ENCODE measurements at places on chromosomes 11 and 22.
A peak's percentile ranks its signal among the peaks of the same experiment; 100 is the strongest.

DNA sequence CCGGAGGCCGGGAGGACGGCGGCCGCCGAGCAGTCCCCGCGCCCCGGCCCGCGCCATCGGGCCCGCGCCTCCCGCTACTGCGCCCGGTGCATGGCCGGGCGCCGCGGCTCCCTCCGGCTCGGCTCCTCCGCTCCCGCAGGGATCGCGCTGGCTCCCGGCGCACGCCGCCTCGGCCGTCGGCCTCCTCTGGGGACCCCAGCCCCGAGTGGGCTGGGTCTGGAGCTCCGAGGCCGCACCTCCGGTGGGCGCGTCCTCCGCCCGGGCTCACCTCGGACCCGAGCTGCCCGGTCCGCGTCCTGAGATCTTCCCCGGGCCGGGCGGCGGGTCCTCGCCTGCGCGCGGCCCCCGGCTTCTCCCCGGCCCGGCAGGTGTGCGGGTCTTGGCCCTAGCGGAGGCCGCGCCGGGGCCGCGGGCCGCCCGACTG lies 251 bp downstream of the SHISA8 start:
- no peak for DNase-seq

GRCh38 chr11:27290261-27291050 lies 72.6 kb downstream of the CCDC34 start:
- DNase-seq = no peak

DNA sequence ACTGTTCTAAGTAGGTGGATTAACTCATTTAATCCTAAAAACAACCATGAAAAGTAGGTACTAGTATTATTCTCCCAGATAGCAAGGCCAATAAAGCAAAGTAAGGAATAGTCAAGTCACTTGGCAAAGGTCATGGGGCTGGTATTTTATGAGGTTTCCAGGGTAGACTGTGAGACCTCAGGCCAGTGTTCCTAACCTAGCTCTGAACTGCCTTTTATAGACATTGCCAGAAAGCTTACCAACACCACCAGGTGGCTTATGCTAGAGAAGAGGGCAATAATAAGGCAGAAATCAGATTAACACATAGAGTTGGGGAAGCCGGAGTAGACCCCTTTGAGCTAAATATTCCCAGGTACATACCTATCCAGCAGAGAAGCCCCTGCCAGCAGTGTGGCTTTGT lies 490.9 kb upstream of the TENM4 start:
- DNase-seq = no peak

DNA sequence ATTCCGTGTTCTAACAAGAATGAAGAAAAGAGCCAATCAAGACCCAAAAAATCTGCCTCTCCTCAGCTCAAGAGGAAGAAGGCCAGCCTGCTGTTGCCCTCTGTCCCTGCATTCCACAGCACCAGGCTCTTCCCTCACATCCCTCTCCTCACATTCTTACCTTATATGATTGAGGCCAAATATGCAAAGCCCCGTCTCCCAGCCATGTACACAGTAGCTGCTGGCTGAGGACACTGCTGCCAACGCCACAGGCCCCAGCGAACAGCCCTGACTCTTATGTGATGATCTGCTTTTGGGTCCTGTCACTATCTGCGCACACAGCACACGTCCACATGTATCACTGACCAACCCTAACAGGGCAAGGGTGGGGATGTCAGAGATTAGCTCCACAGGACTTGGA lies 60.2 kb downstream of the MICAL3 start:
- DNase-seq = no peak

GRCh38 chr11:13118194-13118593 lies 109.1 kb downstream of the RASSF10 start:
- DNase-seq = no peak

- DNase-seq = no peak
Observed at GRCh38 chr11:69416762-69417698, 64.4 kb upstream of the LINC01488 start.

GRCh38 chr11:97354026-97354425 lies 964.2 kb downstream of the JRKL start:
- DNase-seq = no peak

DNA sequence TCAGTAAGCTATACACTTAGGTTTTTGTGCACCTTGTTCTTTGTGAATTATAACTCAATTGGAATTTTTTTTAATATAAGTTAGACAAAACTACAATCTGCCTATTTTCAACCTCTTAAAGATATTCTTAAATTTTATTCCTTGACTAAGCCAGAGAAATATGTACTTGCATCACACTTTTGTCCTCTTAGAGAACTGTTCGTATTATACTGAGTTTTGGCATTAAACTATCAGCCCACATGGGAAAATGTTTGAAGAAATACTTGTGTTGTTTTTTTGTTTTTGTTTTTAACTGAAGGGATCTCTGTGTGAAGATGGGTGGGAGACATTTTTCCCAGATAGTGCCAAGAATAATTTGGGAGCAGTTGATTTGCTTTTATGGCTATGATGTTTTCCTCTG lies 25.3 kb downstream of the CEP295 start:
- DNase-seq = no peak

- DNase-seq = no peak
Observed at GRCh38 chr11:32226480-32226879, 135.6 kb downstream of the RCN1 start.

GRCh38 chr22:22691716-22692701 lies 47.6 kb downstream of the GGTLC2 start:
- no peak for DNase-seq

GRCh38 chr11:9922806-9923205 lies 258.9 kb downstream of the SWAP70 start:
- DNase-seq = no peak

- DNase-seq = peak; percentile 67
Observed at GRCh38 chr11:47715082-47715669, at the start of gene AGBL2. Gene AGBL2 (minus strand): TSS chr11:47715369. CDS start chr11:47714650, 719 bp downstream.

- no peak for DNase-seq
Observed at GRCh38 chr11:61683961-61684869, 4.0 kb downstream of the DAGLA start.

GRCh38 chr11:73980001-73980961 lies 2.4 kb downstream of the UCP2 start:
- no peak for DNase-seq

- no peak for DNase-seq
Observed at GRCh38 chr11:132549001-132549400, 983.3 kb downstream of the OPCML start.

DNA sequence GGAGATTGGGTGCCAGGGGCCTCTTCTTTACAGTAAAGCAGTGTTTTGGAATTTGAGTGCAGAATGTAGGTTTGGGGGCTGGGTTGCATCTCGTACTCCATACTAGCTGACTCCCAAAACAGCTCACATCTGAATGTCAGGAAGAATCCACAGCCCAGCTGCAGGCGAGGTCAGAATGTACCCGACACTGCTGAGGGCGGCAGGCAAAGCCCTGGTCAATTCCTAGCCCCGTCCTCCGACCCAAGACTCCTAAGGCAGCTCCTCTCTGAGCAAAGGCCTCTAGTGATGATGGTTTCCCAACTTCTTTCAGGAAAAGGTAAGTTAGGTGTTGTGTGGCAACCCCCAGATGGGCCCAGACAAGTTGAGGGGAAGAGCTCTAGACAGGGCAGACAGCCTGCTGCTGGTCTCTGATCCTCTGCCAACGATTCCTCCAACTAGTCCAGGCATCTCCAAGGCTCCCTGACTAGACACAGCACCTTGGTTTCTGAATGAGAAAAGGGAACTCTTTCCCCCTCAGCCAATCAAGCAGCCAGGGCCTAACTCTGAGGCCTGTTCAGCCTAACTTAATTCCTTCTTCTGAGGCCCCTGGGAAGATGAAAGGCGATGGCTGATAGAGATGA lies 8.6 kb downstream of the LARGE2 start:
- DNase-seq = no peak

GRCh38 chr11:102467853-102468580 lies 15.5 kb upstream of the TMEM123 start:
- no peak for DNase-seq

GRCh38 chr11:78244546-78245255 lies 56.0 kb downstream of the USP35 start:
- DNase-seq = no peak

DNA sequence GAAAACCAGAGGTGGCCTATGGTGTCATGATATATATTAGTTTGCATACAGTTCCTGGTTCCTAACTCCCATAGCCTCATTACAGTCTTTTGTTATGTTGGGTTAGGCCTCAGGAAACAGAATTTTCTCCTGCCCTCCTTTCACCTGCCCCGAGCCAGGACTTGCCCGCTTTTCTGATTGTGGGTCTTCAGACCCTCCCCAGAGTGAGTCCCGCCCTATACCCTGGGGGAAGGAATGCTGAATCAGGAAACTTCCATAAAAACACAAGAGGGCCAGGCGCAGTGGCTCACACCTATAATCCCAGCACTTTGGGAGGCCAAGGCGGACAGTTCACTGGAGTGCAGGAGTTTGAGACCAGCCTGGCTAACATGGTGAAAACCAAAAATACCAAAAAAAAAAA lies 70.9 kb downstream of the SLC35F2 start:
- no peak for DNase-seq

GRCh38 chr11:1516273-1517067 lies 29.9 kb upstream of the MOB2 start:
- DNase-seq = no peak

- no peak for DNase-seq
Observed at GRCh38 chr11:42257534-42257933, 798.1 kb upstream of the LRRC4C start.

DNA sequence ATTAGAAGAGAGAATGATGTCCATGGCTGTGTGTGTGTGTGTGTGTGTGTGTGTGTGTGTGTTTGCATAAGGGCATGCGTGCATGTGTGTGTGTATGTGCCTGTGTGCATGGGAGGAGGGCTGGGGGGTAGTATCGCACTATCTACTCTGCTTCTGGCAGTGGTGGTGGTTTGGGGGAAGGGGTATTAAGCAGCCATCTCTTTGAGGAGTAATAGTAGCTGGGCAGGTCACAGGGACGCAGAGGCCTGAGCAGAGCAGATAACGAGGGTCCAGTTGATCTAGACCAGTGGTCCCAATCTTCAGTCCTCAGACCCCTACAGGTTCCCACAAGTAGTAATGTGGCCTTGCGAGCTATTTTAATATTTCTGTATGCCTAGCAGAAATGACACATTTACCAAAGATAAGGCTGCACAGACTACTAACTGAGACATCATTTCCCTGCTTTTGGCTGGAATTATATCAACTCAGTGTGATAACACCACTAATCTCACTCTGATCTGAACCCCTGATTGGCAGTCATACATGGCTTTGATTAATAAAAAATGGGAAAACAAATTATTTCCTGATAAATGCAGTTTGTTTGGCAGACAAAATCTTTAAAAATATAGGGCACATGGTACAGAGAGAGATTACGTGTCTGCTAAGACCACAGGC lies 354.3 kb downstream of the BUD13 start:
- no peak for DNase-seq

- DNase-seq = no peak
Observed at GRCh38 chr11:95305705-95306104, 74.7 kb upstream of the SESN3 start.

DNA sequence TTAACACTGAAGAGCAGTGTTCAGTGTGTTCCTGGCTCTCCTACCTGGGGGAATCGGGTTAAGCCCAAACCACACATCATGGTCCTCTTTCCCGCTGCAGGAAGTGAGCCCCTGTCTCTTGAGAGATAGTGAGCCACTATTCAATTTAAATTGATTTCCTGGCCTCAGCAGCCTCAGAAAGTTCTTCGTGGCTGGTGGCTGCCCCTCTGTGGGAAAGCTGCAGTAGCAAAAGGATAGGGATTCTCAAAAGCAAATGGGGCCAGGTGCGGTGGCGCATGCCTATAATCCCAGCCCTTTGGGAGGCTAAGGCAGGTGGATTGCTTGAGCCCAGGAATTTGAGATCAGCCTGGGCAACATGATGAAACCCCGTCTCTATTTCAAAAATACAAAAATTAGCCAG lies 49.1 kb upstream of the CD5 start:
- no peak for DNase-seq

- DNase-seq = no peak
Observed at GRCh38 chr11:110891411-110891810, 179.2 kb upstream of the ARHGAP20 start.

DNA sequence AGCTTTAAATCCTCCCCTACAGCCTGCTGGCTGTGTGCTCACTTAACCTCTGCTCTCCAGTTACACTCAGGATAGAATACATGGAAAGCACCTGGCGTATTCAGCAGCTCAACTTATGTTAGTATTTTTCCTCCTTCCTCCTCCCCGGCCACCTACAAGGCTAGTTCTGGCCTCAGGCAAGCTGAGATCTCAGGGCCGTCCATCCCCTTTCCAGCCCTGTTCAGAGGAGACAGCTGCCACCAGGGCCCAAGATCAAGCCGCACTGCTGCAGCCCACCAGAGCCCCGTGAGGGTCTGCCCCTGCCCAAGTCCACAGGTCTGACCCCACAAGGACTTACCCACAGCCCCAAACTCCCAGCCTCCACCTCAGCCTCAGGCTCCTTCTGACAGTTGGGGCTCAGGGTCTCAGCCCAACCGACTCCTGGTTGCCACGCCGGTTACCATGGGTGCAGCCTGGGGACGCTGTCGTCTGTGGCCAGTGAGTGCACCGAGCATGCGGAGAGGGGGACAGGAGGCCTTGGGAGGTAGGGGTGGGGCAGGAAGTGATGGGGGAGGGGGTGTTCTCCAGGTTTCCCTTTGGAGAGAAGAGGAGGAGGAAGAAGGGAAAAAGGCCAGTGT lies at the start of gene C11orf16:
Gene C11orf16, minus strand, starts transcription at position 384 of the 617 bp plus-strand sequence. CDS start 639 bp downstream, outside the sequence.
- no peak for DNase-seq

GRCh38 chr22:36341640-36342041 lies 46.1 kb downstream of the MYH9 start:
- DNase-seq = no peak

DNA sequence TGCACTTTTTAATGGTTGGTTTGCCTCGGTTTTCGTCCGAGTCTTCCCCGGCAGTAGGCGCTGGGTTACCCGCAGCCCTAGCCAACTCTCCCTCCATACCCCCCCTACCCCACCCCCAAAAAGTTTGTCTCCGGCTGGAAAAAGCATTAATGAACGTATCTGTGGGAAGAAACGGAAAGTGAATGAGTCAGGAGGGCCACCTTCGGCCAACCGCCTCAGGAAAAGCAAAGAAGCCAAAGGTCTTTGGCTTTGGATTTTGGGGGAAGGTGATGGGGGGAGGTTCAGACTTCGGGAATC lies 508 bp upstream of the FLI1 start:
- no peak for DNase-seq

GRCh38 chr11:130095326-130095725 lies 25.6 kb downstream of the APLP2 start:
- DNase-seq = no peak

DNA sequence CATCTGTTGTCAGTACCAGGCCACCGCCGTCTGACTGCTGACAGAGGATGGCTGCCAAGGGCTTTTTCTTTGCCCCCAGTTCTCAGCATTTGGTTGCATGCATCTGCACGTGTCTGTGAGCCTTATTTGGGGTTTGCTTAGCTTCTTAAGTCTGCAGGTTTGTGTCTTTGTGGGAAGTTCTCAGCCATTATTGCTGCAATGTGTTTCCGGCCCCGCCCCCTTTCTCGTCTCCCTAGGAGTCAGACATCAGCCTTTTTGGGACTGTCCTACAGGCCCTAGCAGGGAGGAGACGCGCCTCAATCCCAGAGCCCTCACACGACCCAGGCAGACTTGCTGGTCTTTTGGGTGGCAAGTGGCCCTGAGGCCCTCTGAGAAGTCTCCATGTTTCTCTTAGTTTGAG lies 8.0 kb downstream of the MOB2 start:
- no peak for DNase-seq

- no peak for DNase-seq
Observed at GRCh38 chr11:35714882-35715627, 52.5 kb downstream of the TRIM44 start.
